DMS 273 treated with DMSO at 0.1 percent for 48 hours (cell line): ENCODE measurements at places on chromosomes 6 and 20.

DNA sequence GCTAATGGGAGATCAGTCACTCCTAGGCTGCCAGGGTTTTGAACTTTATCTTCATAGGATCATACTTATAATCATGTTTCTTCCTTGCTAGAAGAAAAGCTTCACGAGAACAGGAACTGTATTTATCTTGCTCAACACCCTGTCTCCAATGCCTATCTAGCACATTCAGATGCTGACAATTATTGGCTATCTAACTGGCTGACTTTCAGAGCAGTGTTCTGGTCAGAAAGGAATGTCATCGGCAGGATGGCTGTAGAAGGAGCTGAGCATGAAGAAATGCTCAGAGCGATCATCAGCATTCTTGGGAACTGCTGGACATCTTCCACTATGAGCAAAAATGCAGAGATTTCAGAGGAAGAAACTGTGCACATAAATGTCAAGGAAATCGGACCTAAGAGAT lies 628.0 kb upstream of the NRSN1 start:
- no peak for DNase-seq

DNA sequence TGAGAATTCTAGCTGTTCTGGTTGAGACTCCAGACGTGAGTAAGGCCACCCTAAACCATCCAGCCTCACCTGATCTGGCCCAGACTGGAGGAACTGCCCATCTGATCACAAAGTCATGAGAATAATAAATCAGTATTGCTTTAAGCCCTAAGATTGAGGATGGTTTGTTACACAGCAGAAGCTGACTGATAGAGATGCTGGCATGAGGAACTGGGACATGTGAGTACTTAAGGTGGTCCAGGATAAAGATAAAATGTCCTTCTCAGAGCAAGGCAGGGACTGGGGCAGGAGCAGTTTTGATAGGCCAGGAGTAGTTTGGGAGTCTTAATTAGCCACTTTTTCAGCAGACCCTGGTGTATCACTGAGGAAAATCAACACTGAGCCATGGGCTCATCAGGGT lies 6.8 kb downstream of the GTSF1L start:
- DNase-seq = no peak

- DNase-seq = no peak
Observed at GRCh38 chr20:62534526-62535221, 58.9 kb upstream of the GATA5 start.

DNA sequence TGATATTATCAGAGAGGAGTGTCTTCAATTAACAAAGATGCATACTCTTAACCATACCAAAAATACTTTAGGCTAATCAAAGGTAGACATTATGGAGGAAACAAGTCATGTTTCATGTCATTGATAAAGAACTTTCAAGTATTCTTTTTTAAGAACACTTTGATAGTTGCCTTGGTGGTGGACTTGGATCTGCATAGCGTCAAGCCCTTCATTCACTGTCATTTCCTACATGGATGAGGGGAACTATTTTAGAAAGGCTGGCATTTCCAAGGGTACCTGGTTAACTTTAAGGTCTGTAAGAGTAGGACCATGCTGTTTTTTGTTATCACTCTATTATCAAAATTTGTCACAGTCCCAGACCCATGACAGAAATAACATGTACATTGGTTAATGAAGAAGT lies 622.5 kb downstream of the PKHD1 start:
- no peak for DNase-seq

DNA sequence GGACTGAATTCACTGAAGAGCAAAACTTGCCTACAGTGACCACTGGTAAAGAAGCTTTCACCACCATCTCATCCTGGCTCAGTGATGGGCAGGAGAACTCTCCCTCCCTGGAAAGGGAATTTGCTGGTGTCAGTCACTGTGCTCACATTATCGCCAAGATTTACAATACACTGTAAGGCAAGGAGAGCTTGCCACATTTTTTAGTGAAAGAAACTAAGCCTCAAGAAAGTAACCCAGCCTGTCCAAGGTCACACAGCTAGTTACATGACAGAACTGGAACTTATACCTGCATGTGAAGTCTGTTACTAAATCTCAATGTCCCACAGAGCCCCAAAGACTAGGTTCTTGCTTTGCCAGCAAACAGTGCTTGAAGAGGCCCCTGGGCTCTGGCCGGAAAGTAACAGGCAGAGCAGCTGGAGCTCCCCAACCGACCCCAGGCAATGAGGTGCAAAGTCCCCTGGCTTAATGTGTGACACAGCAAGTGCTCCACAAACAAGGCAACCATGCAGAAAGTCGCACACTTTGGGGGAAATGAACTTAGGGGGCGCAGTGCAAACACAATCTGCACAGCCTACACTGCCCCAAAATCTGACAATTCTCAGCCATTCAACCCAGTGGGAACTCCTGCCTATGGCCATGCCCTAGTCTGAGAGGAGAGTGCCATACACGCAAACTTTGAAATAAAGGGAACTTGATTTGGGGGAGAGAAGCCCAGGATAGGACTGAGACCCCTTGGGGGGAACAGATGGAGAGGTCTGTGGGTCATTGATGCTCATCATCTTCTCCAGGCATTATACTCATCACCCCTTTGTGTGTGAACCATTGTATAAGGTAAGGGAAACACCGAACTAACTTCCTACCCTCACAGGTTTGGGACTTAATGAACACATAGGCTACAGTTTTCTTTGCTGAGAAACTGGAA lies 1.9 kb downstream of the BCL2L1 start:
- DNase-seq = no peak

DNA sequence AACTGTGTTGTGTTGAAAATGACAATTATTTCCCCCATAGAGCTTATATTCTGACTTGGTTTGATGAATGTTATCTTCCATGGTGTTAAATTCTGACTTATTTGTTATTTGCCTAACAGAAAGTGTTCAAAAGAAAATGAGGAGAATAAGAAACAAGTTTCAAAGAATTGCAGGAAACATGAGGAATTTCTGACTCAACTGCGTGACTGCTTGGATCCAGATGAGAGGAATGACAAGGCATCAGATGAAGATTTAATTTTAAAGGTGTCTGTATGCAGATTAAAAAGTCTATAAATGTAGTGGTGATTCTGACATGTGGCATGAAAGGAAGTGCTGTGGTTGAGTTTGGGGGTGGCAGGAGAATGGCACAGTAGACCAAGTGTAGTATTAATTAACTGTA lies 50.6 kb downstream of the CCDC170 start:
- DNase-seq = no peak

DNA sequence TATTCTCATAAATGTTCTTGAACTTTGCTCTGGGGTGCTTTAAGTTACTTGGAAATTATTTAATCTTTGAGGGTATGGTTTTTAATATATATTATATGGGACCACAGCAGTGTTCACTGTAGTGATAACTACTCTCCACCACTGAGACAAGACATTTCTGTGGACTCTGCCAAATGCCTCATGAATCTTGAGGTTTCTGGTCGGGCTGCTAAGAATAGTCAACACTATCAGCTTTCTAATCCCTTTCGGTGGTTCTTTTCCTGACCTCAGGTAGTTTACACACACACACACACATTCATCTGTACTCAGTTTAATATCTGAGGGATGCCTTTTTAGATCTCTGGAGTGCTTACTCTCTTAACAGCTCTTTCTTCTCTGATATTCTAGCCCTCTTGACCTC lies 500.7 kb downstream of the MAFB start:
- no peak for DNase-seq

DNA sequence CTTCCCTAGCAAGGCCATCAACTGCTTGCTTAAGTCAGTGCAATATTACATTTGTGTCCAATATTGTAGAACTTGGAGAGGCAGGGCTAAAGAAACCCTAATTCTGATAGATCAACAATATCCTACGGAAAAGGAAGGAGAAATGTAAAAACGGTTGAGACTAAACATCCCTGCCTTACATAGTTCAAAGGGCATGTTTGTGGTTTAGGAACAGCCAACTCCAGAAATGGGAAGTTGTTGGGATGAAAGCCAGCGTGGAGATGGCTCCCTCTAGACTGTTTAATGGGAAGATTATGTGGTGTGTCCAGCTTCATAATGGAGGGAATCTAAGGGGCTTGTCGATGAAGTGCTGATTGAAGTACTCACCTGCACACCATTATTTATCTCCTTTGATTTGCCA lies 145.3 kb upstream of the TENT5A start:
- no peak for DNase-seq

GRCh38 chr6:147381712-147382111 lies 126.8 kb upstream of the SAMD5 start:
- DNase-seq = no peak

DNA sequence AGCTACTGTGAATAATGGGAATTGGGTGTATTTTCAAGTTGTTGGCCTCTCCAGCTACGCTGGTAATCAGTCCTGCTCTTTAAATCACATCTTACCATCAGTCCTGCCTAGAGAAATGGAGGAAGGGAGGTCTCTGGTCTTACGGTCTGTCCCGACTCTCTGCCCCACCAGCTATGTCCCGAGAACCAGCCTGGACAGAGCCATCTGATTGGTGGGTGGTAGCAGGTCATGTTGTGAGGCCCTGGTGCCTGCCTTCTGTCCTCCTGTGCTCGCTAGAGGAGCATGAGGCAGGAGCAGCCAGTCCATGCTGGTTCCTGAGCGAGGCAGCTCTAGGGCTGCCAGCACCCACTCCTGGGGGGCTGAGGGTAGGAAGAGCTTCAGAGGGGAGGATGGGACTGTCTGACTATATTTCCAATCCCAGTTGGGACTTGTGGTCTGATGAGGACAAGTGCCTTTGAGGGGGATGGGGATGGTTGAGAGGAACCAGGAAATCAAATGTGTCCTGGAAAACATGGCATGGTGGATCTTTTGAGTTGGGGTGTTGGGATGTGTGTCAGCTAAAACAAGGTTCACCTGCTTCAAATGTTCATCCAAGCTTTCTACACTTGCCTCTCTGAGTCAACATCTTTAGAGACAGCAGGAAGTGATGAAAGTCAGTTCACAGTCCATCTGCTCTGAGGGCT lies 33.0 kb downstream of the SYNJ2 start:
- no peak for DNase-seq

- DNase-seq = no peak
Observed at GRCh38 chr6:45422503-45423110, 44.9 kb upstream of the SUPT3H start.

DNA sequence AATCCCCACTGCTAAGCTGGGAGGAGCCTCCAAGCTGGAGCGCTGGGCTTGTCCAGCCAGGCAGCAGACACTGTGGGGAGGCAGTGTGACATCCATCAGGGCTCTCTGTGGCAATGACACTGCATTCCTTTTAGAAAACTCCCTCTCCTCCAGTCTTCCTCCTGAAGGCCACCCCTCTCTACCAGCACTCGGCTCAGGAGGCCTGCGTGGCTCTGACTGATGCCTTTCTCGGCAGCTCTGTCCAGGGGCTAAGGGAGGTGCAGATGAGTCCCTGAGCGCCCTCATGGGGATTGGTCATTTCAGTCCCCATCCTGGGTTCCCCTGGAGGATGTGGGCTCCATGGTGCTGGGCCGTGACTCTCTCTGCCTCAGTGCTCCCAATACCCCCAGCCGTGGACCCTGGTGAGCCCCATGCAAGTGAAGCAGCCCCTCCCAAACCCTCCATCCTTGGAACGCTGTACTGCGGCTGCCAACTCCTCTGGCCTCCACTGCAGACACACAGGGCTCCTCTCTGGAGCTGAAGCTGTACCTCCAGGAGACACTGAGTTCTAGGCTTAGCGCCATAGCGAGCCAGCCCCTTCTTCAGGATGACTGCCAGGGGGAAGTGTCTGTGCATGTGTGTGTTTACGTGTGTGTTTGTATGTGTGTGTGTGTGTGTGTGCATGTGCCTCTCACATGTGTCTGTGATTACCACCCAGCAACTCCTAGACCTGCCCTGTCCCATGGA lies 209.6 kb downstream of the ERMARD start:
- DNase-seq = no peak

DNA sequence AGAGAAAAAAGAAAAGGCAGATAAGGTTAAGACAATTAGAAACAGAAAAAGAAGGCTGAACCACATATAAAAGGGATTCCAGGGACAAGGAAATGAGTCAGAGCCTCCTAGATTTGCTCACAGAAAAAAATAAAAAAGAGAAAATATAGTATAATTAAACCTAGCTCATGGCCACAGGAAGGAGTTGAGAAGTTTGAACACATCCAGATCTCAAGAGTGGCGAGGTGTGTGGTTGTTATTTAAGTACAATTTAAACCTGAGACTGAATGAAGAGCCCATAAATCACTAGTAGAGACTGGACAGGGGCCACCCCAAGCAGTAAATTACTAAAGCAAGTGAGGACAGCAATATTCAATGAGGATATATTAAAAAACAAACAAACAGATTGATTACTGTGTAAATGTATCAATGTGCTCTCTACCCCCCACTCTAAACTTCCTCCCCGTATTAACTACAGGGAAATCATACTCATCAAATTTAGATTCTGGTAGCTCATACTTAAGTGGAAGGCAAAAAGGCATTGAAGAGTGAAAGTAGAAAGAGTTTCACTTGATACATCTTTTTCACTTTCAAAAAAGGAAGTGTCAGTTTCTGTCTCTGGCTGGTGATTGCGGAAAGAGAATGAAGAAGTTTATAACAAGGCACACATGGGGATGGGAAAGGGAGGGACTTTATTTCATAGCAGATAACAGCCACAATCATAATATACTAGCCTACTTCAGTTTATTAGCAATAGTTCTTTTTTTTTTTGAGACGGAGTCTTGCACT lies 49.3 kb upstream of the SCAF8 start:
- DNase-seq = no peak

DNA sequence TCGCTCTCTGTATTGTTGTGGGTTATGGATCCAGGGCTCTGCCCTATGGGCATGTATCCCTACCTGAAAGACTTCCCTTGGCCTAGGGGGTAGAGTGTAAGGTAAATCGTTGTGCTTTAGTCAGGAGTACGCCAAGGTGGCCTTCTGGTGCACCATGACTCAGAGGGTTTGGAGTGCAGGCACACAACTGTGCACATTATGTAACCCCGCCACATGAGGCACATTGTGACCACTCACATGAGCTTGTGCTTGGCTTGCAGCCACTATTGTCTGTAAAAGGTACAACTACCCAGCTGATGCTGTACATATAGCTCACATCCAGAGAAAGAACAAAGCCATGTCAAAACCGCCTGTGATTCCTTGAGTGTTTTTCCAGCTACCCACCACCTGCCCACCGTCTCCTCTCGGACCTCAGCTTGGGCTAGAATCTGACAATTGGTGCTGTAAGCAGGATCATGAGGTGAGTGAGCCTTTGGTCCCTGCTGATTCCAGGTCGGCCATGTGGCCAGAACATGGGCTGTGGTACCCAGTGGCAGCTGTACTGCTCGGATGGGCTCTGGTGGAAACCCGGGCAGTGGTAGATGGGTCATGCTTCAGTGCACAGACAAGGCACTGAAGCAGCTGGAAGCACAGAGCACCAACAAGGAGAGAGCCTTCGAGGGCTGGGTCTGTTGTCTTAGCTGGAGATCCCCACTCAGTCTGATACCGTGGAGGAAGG lies 33.8 kb downstream of the HDDC2 start:
- DNase-seq = no peak
